ENCODE measurements at places on chromosomes 13 and 19. TPM values are rescaled to one million over a fixed set of nuclear protein-coding genes. Genes with fewer than 3 reads are reported as not detected.
A peak's percentile ranks its signal among the peaks of the same experiment; 100 is the strongest.

The ZNF525 gene
- total RNA-seq = 4.7 TPM

The LIPE gene
- total RNA-seq = 61.4 TPM

The ETV2 gene
- 0.32 TPM for total RNA-seq

The ZNF766 gene
- 11.1 TPM for total RNA-seq

The FFAR1 gene
- total RNA-seq = not detected

GRCh38 chr13:75724752-75725517 lies 88.8 kb downstream of the LMO7 start:
- DNase-seq = no peak

- no peak for DNase-seq
Measured at GRCh38 chr13:111039735-111040134, 75.4 kb upstream of the ARHGEF7 start.

GRCh38 chr13:50080911-50081678 lies 65.9 kb downstream of the KCNRG start:
- DNase-seq = peak; percentile 68

DNA sequence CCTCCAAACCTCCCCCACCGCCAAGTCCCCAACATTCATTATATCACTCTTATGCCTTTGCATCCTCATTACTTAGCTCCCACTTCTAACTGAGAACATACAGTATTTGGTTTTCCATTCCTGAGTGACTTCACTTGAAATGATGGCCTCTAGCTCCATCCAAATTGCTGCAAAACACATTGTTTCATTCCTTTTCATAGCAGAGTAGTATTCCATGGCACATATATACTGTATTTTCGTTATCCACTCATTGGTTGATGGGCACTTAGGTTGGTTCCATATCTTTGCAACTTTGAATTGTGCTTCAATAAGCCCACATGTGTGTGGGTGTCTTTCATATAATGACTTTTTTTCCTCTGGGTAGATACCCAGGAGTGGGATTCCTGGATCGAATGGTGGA lies 233.1 kb downstream of the ZNF536 start:
- no peak for DNase-seq

DNA sequence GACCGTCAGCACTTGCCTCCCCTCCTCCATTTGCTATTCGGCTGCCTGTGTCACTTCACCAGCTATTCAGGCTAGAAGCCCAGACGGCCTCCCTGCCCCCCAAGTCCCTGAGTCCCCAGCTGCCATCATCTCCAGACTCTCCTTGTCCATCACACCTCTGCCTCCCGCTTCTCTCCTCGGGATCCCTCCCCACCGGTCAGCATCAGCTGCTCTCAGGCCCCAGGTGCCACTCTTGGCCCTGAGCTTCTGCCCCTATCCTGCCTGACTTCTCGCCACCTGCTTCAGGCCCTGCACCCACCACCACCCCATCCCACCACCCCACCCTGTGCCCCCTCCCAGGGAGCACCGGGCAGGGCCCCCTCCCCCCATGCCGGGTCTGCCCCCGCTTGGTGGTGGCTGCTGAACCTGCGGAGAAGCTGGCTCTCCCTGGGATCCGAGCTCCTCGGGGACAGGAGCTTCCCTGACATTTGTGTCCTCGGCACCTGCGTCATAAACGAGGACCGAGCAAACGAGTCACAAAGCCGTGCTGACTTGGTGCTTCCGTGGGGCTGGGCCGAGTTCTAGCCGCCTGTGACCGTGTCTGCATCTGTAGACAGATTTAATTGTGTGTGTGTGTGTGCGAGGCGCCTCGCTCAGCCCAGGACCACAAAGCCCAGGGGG lies 70.3 kb upstream of the MCF2L start:
- DNase-seq = no peak

DNA sequence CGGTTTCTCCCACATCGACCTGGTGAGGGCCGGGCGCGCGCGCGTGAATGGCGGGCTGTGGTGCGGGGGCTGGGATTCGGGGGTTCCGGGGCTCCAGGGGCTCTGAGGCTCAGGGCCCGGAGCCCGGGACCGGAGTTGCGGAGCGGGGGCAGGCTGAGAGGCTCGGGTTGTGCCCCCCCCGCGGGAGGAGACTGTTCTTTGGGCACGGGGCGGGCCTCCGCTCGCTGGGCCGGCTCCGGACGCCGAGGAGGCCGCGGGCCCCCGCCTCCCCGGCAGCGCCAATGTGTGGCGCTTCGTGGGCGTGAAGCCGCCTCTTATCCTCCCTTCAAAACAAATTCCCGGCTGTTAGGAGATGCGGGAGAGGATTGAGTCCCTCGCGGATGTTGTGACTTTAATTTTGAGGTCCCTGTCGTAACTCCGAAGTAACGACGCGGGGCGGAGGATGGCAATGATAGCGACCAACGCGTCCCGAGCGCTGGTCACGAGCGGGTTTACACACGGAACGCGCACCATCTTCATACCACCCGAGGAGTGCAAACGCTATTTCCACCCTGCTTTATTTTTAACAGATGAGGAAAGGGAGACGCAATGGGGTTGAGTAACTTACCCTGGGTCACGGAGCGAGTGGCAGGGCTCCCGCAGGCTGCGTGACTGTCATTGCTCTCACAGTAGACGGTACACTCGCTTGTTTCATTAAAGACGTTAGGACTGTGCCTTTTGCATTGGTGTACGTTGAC lies 536 bp downstream of the UBA2 start:
- DNase-seq = peak; percentile 41

- no peak for DNase-seq
Measured at GRCh38 chr13:42040730-42041010, 7.8 kb upstream of the DGKH start.

DNA sequence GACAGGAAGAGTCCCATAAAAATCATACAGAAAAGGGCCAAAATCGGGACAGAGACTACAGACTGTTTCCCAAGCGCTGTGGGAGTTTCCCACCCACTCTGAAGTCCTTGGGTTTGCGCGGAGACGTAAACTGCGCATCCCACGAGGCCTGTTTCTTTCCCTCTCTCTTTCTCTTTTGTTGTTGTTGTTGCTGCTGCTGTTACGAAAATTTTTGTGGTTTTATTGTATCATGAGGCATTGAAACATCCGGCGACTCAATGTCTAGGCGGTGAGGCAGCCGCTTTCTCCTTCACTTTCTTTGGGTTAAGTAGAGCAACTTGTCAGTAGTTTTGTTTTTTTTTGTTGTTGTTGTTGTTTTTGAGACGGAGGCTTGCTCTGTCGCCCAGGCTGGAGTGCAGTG lies 1.6 kb upstream of the PPP1R12C start:
- no peak for DNase-seq

DNA sequence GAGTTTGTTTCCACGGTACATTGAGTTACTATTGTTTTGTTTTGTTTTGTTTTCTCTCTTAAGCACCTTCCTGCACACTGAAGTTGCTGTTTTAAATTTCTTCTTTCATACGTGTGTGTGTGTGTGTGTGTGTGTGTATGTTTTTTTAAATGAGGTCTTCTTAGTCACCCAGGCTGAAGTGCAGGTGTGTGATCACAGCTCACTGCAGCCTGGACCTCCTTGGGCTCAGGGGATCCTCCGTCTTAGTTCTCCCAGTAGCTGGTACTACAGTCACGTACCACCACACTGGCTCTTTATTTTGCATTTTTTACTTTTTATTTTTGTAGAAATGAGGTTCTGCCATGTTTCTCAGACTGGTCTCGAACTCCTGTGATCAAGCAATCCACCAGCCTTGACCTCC lies 20.8 kb upstream of the ZNF429 start:
- DNase-seq = no peak

DNA sequence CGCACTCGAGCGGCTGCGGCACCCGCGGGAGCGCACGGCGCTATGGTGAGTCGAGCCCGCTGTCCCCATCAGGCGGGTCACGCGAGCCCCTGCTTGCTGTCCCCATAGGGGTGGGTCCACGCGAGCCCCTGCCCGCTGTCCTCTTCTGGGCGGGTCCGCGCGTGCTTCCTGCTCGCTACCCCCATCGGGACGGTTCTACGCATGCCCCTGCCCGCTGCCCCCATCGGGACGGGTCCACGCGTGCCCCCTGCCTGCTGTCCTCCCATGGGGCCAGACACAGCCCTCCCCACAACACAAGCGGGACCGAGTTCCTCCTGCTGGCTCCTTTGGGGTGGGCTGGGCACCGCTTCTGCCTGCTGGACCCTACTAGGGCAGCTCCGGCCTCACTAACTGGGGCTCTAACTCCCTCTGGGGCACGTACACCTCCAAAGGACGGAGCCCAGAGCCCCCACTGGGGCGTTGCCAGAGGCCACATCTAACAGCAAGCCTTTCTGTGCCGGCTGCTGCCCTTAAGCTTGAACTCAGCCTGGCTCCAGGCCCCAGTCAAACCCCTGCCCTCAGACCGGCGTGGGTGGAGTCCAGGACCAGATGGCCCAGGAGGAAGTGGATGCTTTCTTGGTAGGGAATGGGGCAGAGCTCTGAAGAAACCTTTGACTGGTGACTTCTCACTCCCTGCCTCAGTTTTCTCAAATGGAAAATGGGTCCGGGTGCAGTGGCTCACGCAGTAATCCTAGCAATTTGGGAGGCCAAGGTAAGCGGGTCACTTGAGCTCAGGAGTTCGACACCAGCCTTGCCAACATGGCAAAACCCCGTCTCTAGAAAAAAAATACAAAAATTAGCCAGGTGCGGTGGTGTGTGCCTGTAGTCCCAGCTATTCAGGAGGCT lies 722 bp downstream of the COLGALT1 start:
- DNase-seq = peak; percentile 85

DNA sequence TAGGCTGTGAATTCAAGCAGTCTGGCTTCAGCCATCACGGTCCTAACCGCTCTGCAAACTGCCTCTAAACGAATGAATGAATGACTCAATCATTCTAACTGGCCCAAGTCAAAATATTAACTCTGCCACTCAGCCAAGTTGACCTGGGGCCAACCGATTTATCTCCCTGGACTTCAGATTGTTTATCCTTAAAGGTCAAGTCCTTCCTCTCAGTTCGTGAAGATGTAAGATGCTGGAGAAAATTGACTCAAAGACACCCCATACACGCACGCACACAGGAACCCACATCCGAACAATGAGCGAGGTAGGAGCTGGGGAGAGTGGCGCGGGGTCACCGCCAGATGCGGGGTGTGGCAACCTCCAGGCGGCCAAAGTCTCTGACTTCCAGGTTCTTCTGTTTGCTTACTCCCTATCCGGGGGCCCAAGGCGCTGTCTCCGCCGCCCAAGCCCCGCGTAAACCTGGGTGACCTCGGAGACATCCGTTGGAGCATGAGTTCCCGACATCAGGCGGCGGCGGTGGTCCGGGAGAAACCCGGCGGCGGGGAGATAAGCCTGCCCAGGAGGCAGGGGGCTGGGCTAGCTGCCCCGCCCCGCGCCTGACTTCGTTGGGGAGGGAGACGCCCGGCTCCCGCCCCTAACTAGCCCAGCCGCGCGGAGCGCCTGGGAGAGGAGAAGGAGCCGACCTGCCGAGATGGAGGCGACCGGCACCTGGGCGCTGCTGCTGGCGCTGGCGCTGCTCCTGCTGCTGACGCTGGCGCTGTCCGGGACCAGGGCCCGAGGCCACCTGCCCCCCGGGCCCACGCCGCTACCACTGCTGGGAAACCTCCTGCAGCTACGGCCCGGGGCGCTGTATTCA lies at the start of gene CYP2S1:
TSS of gene CYP2S1 (plus strand) at position 646 of the 856 bp plus-strand sequence. CDS start at position 692, 46 bp downstream.
- DNase-seq = no peak

GRCh38 chr19:44575116-44575700 lies 38.2 kb upstream of the IGSF23 start:
- DNase-seq = no peak

All from Right ventricle myocardium superior (tissue), 1 donor.